RKO (cell line): ENCODE measurements at places on chromosomes 4 and X.

GRCh38 chrX:110803506-110803905, 7.9 kb upstream of the CHRDL1 start:
- peak; percentile 1 for DNase-seq

DNA sequence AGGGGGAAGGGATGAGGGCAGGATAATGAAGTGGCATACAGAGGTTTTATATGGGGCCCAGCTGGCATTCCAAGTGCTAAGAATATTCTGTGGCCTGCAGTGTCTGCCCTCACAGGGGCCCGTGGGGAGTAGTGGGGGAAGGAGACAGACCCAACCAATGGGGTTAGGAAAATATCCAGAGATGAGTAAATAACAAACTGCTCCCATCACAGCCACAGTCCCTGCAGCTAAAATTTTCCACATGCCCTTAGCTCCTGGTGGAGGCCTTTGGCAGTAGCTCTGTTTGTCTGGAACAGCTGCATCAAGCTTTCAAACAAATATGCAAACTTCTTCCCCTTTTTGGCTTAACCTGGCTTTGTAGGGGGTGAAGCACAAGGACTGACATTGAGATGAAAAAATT, 3.1 kb downstream of the SRPX2 start:
- no peak for DNase-seq

DNA sequence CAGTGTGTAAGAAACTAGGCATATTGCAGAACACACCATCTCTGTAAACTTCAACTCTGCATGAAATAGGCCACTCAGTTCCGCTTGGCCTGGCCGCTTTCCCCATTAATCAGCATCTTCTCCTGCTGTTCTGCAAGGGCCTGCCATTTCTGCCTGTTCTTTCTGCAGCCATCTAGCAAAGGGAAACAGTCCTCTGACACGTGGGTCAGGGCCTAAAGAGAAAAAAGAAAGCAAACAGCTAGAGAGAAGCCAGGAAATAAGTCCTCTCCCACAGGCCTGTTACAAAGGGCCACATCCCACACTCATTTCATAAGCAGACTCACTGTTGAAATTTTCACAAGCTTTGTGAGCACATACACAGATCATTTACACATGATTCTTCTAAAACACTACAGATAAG, 130.1 kb downstream of the PDE5A start:
- no peak for DNase-seq

DNA sequence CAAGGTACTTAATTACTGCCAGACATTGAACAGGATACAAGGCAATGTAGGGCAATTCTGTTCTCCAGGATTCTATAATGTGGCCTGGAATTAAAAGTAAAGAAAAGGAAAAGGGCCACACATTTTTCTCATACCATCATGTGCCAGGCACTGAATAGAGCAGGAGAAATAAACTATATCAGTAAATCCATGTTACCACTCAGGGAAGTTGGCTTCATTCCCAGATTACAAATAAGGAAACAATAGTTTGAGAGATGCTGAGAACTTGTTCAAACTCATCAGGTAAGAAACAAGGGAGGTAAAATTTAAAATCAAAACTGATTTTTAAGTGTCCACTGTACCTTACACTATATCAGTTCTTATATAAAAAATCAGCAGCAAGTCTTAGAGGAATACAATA, 645.0 kb upstream of the ATOH1 start:
- no peak for DNase-seq

DNA sequence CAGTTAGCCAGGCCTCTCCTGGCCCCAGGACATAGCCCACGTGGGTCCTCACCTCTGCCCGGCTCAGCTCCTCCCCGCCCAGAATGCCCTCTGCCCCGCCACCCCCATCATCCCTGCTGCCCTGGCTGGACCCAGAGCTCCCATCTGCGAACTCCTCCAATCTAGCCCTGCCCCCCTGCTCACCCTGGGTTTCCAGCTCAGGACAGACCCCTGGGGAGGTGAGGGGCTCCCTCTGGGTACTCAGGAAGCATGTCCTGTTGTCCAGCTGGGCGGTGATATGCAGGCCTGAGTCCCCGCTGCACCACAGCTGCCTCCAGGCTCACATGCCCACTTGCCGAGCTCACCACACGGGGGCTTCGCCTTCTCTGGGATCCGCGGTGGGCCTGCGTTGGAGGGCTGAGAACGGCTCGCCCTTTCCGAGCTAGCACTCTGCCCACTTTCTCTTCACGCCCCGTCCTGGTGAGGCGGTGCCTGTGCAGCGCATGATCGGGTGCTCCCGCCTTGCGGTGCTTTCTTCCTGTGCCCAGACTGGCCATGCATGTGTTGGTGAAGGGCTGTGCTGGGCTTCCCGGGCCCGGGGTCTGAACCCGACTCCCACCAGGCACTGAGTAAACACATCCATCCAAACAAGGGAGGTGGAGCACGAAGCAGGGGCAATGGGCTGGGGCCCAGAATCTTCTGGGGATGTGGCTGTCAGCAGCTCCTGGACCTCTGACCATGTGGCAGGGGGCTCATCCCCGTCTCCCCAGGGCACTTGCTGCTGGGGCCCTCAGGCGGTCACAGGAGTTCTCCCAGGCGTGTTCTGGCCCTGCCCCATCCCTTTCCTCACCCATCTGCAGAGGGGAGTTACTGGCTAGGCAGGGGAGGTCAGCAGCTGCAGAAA, 74.3 kb downstream of the RGS12 start:
- DNase-seq: no peak

GRCh38 chr4:152536545-152537182, 772 bp upstream of the FBXW7 start:
- DNase-seq: peak; percentile 83

- no peak for DNase-seq
Measured at GRCh38 chr4:8165374-8165896, 6.8 kb upstream of the ABLIM2 start.

DNA sequence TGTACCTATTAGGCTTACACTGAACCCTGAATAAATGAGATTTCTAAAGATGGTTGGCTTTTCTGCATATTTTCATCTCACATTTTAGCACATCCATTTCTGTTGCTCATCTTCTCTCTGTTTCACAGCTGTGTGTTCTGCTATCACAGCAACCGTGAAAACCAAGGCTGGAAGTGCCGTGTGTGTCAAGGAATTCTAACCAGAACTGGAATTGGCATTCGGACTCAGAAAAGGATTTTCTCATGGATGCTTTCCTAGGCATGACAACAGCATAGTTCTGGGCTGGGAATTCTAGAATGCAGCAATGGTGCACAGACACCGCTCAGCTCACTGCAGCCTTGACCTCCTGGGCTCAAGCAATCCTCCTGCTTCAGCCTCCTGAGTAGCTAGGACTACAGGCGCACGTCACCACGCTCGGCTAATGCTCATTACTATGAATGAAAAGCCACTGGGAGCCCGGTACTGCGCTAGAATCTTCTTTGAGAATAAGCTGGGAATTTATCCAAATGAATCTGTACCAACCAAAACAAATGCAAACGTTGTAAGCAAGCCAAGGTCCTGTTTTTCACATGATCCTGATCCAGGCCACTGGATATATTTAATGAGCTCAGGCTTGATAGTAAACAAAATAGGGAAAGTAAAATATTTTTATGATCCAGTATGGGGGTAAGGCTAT, 105.2 kb downstream of the RBM47 start:
- DNase-seq: no peak

GRCh38 chr4:53522334-53522733, 69.0 kb downstream of the LNX1 start:
- no peak for DNase-seq

- DNase-seq: no peak
Measured at GRCh38 chr4:174739576-174739975, 89.5 kb downstream of the GLRA3 start.

GRCh38 chrX:148333989-148334388, 166.4 kb upstream of the AFF2 start:
- DNase-seq: no peak

DNA sequence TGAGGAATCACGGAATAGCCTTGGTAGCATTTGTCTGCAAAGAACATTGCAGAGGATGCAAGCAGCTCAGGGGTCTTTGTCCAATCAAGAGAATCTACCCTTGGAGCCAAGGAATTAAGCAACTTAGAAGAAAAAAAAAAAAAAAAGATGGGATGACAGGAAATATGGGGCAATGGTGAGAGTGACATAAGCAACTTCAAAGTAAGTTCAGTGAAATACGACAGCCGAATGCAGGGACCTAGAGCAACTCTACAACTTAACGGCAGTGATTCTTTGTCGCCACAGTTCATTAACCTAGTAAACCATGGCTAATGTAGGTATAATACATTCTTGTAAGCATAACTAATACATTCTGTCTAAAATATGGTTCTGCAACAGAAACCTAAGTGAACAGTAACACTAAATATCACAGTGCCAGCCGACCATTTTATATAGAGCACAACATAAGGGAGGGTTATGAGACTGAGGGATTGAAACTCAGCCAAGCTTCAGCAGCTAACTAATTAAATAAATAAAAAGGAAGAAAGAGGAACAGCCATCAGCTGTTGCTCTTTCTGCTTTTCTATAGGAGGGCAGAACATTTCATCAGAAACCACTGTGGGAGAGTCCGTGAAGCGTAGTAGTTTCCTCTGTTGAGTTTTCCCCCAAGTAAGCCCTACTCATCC, 74.7 kb downstream of the PPARGC1A start:
- no peak for DNase-seq
